Stimulated activated CD8-positive, alpha-beta memory T cell treated with anti-CD3 and anti-CD28 coated beads, Interleukin-4, amount 100 ng/mL, for 4 hours (primary cell): ENCODE measurements at places on chromosomes 12 and 14.

DNA sequence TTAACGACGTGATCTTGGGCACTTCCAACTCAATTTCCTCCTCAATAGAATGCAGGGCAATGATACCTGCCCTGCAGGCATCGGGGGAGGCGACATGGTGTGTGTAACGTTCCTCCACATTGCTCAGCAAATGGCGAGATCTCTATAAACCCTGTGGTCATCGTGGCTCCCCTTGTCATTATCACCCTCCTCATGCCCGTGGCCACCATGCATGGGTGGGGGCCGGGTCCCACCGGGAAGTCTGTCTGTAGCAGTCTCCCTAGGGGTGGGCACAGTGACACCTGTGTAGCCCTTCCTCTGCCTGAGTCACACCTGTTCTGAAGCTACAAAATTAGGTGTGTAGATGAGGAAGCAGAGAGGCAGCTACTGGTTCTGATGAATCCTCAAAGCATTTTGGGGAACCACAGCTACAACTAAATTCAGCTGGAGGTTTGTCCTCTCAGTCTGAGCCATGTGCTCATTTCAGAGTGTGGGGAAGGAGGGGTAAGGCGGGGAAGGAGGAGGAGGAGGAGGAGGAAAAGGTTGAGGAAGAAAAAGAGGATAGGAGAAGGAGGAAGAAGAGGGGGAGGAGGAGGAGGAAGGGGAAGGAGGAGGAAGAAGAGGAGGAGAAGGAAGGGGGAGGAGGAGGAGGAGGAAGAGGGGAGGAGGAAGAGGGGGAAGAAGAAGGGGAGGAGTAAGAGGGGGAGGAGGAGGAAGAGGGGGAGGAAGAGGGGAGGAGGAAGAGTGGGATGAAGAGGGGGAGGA lies 11.0 kb upstream of the CACNA2D4 start:
- no peak for DNase-seq

- DNase-seq = no peak
Observed at GRCh38 chr12:13900718-13901117, 80.7 kb downstream of the GRIN2B start.

DNA sequence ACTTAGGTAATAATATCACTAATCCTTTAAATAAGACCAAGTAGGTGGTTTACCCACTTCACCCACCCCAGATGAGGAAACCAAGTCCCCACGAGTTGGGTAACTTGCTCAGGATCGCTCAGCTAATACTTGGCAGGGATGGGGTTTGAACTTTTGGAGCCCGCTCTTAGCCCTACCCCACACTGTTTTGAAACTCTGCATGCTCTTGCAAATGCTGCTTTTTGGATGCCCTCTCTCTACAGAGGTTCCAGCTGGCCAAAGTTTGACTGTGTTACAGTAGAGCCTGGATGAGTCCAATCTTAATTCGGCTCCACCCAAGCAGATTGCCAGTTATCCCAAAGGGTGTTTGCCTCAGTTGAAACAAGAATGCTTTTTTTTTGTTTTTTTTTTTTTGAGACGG lies 6.8 kb downstream of the PLEKHG3 start:
- no peak for DNase-seq

DNA sequence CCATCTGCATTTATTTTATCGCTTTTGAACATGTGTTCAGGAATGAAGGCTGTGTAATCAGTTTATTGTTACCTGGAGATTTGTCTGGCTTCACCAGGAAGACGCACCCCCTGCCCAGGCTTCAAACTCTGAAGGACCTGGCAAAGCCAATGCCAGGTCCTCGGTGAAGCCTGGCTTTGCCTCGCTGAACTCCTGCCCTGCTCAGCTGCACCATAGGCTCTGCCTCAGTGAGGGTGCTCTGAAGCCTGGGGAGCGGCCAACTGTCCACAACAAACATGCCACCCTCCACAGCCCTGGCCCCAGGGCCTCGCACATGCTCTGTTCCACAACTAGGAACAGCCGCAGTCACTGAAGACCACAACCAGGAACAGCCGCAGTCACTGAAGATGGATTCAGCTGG lies 66.9 kb downstream of the NTF3 start:
- no peak for DNase-seq

DNA sequence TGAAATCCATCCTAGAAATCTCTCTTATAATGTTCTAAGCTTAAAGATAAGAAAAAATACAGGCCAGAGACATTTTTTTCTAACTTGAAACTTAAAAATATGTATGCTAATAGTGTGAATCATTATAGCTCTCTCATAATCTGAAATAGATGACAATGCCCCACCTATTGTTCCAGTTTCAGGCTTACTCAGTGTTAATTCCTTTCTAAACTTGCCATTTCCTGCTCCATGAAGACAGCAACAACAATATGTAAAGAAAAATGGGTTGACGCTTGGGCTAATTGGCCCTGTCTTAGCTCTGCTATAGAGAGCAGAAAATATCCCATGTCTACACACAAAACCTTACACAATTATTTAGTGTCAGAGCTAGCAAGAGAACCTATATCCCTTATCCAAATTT lies 37.1 kb downstream of the LMO3 start:
- DNase-seq = no peak

DNA sequence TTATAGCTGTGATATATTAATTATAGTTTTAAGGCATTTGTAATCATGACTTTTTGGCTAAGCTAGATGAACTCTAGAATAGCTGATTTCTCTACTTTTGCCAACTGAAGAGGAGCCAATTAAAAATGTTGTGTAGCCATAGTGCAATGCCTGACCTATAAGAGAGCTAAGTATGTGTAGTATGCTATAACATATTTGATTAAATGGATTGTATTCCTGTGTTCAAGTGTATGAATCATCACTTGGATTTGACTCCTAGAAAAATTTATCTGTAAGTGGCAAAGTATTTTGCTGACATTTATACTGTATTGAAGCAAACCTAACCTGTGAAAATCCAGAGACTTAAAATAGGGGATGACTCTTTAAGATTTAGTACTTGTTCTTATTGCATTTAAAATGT lies 34.2 kb downstream of the PCNX4 start:
- DNase-seq = no peak

GRCh38 chr14:104461676-104462449 lies 117.7 kb upstream of the C14orf180 start:
- no peak for DNase-seq

GRCh38 chr14:92906823-92907222 lies 16.1 kb upstream of the CHGA start:
- DNase-seq = no peak

GRCh38 chr12:96220902-96221301 lies 26.7 kb downstream of the ELK3 start:
- no peak for DNase-seq

DNA sequence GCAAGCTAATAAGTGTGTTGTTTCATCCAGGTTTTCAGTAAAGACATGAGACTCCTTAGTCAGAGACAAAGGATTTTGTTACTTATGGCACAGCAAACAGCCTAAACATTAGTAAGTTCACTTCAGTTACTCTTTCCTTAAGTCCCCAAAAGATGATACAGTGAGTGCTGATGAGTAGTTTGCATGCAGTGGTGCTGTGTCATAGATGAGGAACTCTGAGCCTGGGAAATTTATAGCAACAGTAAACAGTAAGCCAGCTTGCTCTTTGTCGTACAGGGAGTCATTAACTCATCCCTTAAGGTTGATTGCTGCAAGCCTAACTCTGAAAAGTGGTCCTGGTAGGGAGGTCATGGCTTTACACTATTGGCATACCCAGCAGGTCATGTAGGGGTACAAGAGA lies 208.6 kb upstream of the OR4E1 start:
- no peak for DNase-seq

DNA sequence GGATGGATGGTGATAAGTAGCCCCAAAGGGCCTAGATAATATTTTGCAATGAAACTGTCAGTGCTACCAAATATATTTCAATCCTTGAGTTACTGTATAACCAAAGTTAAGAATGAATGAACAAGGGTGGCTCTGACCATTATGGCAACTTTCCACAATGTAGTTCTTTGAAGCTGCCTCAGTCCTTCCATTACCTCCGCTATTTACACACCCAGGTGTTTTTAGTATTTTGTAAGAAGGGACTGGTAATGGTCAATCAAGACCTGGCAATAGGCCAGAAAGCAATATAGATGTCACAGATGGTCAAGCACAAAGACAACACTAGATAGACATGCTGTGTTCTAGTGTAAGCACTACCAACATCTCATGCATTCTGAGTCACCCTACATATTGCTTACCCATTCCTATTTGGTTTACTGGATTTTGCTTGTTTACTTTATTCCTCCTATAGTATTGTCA lies 16.3 kb downstream of the DUSP16 start:
- no peak for DNase-seq

DNA sequence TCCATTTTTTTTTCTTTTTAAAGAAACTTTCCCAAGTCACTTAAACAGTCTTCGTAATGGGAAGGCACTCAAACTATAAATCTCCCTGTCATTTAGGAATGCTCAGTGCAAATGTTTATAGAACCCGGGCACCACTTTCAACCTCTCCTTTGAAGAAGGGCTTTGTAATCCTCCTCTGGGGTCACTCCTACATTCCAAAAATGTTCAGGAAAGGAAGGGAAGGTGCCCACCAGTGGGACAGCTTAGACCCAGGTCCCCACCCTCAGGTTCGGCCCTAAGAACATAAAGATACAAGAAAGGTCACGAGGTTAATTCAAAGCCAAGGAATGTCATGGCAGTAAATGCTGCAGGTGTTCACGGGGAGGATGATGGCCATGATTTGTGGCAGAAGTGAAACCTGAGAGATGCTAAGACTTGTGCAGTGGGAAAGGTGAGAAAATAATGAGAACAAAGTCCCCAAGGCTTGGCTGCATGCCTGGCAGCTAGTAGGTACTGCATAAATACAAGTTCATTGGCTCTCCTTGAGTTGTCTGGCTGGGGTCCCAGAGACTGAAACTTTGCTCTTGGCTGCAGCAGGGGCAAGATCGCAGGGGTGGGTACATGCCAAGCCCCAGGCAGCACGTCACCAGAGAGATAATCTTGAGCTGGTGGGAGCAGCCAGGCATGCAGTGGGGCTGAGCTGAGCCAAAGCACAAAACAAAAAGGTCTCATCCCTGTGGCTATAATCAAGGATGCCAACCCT lies 21.1 kb downstream of the KRT18 start:
- DNase-seq = no peak

DNA sequence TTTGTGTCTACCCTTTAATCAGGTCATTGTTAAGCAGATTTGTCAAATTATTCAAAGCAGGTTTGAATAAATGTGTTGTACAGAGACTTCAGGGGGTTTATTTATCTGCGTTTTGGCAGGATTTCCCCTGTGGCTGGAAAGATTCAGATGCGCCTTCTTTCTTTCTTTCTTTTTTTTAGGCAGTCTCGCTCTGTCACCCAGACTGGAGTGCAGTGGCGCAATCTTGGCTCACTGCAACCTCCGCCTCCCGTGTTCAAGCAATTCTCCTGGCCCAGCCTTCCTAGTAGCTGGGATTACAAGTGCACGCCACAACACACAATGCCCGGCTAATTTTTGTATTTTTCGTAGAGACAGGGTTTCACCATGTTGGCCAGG lies 6.3 kb upstream of the NANOGNB start:
- no peak for DNase-seq

DNA sequence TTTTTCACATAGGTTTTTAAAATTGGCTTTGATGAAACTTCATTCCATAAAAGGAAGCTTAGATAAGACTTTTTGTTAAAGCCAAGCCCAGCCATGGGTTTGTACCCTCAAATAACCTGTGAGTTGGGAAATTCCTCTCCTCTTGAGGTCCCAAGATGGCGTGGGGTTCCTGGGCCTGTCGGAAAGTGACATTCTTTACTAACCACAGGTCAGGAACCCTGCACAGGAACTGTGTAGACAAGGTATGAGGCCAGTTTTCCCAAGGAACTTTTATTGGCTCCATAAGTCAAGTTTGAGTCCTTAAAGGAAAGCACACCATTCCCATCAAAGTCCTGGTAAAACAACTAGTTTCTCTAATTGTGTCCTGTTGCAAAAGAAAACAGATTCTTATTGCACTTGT lies 65.0 kb upstream of the AMN start:
- DNase-seq = no peak

DNA sequence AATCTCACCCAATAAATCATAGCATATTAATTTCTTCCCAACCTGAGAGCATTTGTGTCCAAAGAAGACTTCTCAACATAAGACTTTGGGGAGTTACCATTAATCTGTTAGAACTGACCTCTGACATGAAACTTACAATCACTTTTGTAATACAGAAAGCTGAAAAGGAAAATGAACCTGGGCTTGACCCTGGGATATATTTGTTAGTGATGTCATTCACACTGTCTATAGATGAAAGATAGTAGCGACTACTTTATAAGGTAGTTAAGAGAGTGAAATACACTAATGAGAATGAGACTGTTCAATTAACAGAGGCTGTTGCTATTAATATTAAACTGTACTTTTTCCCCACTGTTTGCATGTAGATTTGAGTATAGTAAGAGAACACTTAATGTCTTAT lies 1334.8 kb upstream of the TMEM132C start:
- DNase-seq = no peak

GRCh38 chr12:8605057-8605456 lies 7.6 kb downstream of the AICDA start:
- no peak for DNase-seq

- DNase-seq = no peak
Observed at GRCh38 chr12:54019091-54019811, 9.0 kb upstream of the HOXC6 start.
